ENCODE measurements at places on chromosomes 2 and 18.

GRCh38 chr2:43269706-43270105, 43.3 kb upstream of the ZFP36L2 start:
- no peak overlapping the region for H3K4me3 ChIP-seq
- no peak overlapping the region for H3K27ac ChIP-seq
- peaks cover 14% of the 10 kb centered on the region for H3K36me3 ChIP-seq

DNA sequence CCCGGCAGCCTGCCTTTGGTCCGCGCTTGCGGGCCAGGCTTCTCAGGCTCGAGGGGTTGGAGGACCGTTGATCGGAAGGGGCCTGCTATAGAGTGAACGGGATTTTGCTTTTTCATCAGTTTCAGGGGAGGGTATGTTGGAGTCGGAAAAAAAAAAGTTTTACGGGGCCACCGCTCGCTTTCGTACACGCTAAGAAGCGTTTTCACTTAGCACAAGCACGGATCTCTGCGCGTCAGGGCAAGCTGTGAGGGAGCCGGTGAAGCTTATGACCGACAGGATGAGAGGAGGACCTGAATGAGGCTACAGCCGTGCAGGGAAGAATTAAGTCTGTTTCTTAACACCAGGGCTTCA, 443 bp downstream of the CPSF3 start:
- peaks cover 29% of the 10 kb centered on the region for H3K36me3 ChIP-seq
- H3K27me3 ChIP-seq, result no peaks in the 10 kb centered on the region
- DNase-seq, result peak; percentile 42
- no peak overlapping the region for H3K4me3 ChIP-seq
- no peak overlapping the region for H3K27ac ChIP-seq
- H3K4me1 ChIP-seq, result peaks cover 39% of the 10 kb centered on the region

GRCh38 chr2:223954401-223954800, 2.9 kb upstream of the MRPL44 start:
- H3K4me3 ChIP-seq, result no peak overlapping the region
- peaks cover 53% of the 10 kb centered on the region for H3K4me1 ChIP-seq
- no peak overlapping the region for H3K27ac ChIP-seq
- no peaks in the 10 kb centered on the region for H3K27me3 ChIP-seq

DNA sequence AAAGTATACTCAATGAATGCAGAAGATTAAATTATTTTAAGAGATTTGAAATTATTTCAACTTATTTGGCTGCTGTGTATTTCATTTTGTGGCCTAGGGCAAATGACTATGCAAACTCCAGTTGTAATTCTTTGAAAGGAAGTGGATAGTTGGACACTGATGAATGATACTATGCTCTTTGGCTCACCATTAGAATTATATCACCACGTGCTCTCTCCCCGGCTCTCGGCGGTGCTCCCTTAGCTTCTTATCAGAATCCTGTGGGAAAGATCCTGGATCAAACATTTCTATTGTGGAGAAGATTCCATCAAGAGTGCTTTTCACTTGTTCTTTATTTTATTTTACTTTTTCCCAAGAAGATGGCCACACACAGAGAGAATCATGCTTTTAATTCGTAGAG, 55.2 kb downstream of the ADCYAP1 start:
- no peaks in the 10 kb centered on the region for H3K36me3 ChIP-seq
- no peak overlapping the region for H3K27ac ChIP-seq
- peaks cover 19% of the 10 kb centered on the region for H3K27me3 ChIP-seq
- H3K4me3 ChIP-seq, result no peak overlapping the region

DNA sequence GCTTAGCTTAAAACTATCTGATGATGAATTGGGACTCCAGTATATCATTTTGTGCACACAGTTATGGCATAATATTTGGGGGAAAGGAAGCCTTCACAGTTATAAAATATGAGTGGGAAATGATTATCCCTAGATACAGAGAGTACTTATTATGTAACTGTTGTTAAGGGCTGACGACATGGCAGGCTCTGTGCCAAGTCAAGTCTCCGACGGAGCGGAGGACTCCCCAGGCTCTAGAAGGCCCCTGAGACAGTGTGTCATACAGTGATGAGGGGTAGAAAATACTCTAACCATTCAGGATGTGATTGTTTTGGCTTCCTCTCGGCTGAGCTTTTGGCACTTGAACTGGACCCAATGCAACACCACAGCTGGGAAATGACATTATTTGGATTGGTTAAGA, 211.8 kb downstream of the SLC8A1 start:
- H3K27ac ChIP-seq, result no peak overlapping the region
- H3K36me3 ChIP-seq, result no peaks in the 10 kb centered on the region
- no peak overlapping the region for H3K4me3 ChIP-seq
- H3K27me3 ChIP-seq, result no peaks in the 10 kb centered on the region

Measured in activated CD4-positive, alpha-beta memory T cell treated with anti-CD3 and anti-CD28 coated beads, Interleukin-2, amount 10 ng/mL, durations not matched to agents 7 days and 5 days (primary cell).